ENCODE measurements at places on chromosomes 1 and 21.

GRCh38 chr1:179925922-179926849 is 28.4 kb upstream of the CEP350 start:
- no peak for DNase-seq

DNA sequence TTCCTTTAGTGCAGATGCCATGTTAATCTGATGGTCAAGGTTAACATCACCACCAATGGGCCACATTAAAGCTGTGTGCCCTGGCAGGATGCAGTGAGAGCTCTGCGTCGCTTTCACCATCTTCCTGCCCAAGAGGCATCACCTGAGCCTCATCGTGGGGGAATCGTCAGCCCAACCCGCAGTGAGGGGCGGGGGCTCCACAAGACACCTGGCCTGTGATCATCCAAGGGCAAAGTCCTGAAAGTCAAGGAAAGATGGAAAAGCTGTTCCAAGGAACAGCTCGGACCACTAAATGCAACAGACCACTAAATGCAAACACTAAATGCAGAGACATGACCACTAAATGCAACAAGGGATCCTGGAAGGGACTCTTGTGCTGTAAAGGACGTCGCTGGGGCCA is 49.9 kb downstream of the WDR4 start:
- DNase-seq, result no peak

DNA sequence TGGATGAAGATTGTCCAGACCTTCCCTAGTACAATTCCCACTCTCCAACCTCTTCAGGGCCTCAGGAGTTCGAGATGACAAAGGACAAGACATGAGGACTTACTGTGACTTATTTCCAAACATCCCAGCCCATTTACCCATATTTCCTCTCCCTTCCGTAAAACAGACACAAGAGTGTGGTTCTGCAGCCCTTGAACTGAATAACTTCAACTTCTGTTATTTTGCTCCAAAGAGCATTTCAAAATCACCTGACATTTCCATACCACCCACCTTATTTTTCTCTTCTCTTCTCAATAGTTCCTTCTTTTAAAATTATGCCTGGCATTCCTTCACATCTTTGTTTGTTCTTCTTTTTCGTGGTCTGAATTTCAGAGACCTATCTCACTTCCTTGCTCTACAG is 8.7 kb upstream of the OR10K2 start:
- DNase-seq, result no peak

GRCh38 chr1:237817277-237817676 is 73.4 kb downstream of the ZP4 start:
- DNase-seq, result no peak

GRCh38 chr1:56547473-56547872 is 31.9 kb downstream of the PLPP3 start:
- DNase-seq, result no peak

- no peak for DNase-seq
Measured at GRCh38 chr1:30058970-30059369, 664.4 kb downstream of the MATN1 start.
